GDM1 (cell line): ENCODE measurements at places on chromosomes 16 and 17.
A peak's percentile ranks its signal among the peaks of the same experiment; 100 is the strongest.

DNA sequence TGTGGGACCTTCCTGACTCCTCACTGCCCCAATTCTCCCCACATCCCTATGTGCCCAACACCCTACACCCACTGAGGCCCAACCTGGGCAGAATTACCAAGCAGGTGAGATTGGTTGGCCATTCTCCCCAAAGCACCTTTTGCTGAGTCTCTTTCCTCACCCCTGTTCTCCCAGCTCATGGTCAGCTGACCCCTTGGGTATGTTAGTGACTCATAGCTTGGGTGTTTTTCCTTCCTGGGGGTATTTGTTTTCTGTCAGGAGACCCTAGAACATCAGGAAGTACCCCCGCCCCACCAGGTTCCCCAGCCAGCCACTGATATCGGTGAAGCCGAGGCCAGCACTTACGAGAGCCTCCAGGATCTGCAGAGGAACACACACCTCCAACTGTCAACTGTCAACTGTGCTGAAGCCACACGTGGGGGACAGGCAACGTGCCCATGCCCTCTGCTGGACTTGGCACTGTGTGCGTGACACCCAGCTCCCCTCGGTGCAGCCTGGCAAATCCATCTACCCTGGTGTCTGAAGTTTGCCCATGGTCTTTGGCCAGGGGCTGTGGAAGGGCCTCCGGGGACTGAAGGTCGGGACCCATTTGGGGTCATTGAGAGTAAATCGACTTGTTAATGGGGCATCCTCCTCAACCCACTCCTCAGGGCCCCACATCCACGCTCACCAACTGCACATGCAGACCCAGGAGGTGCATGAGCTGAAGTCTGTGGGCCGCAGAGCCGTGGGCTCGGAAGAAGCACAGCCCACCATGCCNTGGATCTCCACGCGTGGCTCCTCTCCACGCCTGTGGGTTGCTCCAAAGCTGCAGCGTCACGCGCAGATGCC, 53.1 kb downstream of the METRNL start:
- no peak for DNase-seq

DNA sequence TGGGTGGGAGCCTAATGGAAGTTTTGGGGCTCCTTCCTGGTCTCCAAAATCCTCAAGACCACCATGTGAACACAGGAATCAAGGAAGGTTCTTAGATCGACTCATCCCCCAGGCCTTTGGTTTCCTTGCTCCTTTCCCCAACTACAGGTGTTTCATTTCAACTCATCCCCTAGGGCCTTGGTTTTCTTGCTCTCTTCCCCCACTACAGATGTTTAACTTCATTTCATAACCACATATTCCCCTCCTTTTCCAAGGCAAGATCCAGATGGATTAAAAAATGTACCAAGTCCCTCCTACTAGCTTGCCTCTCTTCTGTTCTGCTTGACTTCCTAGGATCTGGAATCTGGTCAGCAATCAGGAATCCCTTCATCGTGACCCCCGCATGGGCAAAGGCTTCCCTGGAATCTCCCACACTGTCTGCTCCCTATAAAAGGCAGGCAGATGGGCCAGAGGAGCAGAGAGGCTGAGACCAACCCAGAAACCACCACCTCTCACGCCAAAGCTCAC, at the start of gene CCL11:
TSS of gene CCL11 (plus strand) at position 457 of the 507 bp plus-strand sequence. CDS start 67 bp downstream, outside the sequence.
- DNase-seq: no peak

DNA sequence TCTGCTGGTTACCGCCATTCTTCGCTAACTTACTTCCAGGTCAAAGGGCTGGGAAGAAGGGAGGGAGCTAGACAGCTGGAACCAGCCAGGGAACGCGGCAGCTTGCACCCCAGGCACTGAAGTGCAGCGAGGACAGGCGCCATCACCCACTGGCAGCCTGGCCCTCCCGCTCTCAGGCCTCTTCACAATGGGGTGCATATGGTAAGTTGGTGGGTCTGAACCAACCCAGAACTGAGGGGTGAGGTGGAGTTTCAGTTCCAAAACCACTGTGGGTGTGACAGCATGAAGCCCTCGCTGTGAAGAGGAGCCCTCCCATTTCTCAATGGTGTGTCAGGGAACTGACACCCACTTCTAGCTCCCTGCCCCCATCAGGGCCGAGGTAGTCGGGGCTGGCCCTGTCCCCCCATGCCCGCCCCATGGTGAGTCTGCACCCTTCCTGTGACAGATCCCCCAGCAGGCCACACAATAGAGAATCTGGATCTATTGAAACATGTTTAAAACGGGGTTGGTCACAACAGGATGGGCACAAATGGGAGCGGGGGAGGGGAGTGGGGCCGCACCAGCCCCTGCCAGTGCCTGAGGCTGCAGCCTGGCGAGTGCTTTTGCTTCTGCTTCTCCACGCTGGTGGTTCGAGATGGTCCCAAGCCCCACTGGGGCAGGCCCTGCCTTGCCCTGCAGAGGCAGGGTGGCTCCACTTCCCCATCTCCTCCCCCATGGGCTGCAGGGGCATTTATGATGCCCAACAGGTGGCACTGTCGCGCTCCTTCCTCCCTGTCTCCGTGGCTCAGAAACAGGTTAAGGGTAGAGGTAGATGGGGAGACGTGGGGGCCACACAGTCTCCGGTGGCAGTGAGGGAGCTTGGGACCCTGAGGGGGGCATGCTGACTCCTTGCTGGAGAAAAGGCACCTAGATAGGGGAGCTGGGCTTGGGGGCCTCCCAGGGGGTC, 2.3 kb downstream of the LIMD2 start:
- peak; percentile 85 for DNase-seq

- DNase-seq: no peak
Observed at GRCh38 chr17:69344939-69345338, 18.0 kb upstream of the ABCA5 start.

DNA sequence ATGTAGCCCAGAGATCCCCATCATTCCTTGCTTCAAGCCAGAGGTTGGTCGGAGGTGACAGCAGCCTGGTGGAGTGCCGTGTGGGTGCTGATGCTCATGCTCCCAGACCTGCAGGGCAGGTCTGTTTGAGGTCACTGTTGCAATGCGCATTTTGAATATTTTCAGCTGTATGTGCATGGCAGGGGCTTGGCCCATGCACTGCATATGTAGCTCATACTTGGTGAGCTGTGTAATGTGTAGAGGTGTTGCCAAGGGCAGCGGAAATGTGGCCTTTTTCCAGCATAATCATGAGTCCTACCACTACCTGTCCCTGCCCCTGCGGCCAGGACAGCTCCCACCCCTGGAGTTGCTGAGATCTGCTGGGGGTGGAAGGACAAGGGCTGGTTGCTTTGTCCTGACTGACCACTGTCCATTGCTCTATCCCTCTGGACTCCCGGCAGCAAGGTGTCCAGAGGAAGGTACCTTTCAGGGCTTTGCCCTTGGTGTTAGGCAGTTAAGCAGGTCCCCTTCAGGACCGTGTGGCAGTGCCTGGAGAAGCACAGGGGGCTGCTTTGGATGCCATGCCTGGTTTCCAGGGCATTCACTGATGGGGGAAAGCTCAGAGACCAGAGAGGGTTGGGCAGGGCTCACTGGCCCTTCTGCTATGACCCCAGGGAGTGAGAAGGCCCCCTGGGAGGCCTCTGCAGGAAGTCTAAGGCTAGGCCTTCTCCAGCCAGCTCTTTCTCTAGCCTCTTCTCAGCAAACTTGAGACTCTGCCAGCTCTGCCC, 215.2 kb downstream of the NTN1 start:
- DNase-seq: no peak

DNA sequence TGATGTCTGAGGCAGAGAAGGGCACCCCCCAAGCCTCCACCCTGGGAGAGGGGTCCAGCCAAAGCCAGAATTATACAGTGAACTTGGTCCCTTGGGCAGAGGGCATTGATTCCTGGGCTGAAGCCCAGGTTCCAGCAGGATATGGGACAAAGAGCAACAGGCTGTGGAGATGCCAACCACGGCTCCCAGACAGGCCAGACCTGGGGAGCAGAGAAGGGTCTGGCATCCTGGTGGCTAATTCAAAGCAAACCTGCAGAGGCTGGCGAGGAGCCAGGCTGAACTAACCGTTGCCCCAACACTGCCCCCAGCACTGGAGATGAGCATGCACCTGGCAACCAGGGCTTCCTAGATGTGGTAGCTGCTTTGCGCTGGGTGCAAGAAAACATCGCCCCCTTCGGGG, 3.0 kb downstream of the CES3 start:
- no peak for DNase-seq

- DNase-seq: no peak
Observed at GRCh38 chr16:89217138-89217387, 440 bp upstream of the ZNF778 start.

DNA sequence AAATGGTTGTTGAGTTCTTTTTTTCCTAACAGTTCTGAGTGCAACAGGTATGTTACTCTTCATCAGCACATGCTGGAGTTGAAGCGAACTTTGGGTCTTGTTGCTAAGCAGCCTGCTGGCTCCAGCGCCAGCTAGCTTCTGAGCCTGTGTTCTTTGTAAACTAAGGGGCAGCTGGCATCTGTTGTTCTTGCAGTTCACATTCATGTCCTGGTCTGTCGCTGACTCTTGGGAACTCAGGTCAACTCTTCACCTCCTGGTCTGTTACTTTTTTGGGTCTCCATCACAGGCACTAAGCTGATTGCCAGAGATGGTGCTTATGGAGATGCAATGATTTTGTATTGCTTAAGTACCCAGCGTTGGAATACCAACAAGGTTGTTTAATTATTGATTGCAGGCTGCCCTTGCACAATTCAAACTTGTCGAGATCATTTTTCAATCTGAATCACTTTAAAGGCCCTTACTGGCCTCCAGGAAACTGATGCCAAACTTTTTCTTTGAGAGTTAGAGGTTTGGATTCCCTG, 40.9 kb downstream of the USP10 start:
- no peak for DNase-seq

- DNase-seq: no peak
Observed at GRCh38 chr17:44747566-44747965, 11.2 kb upstream of the ADAM11 start.

DNA sequence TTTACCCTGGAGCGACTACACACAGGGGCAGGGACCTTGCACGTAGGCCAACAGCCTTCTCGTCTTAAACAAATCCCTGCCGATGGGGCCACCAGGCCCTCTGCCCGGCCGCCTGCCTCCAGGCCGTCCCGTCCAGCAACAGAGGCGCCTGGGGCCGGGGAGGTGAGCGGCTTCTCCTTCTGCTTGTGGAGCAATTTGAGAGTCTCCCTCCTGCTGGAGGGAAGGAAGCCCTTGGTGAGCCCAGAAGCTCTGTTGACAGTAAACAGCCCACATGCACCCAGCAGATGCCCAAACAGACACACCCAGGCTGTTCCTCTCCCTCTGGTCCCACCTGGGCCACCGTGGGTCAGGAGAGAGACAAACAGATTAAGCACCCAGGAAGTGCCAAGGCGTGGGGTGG, 8.1 kb downstream of the SLC43A2 start:
- no peak for DNase-seq

DNA sequence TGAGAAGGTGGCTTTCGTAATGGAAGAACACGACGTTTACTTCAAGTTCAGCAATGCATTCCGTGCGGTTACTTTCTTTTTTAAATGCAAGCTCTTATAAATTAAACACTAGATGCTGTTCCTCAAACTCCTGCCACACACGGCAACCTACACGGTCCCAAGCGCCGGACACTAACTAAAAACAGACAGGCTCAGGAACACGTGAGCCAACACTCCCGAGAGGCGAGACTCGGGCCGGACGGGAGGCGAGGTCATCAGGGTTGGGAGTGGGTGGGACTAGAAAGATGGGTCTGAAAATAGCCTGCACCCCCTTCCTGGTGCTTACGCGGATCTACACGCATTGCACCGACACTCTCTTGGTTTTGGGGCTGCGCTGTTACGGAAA, 6.4 kb downstream of the CLCN7 start:
- DNase-seq: no peak

- no peak for DNase-seq
Observed at GRCh38 chr17:83057793-83058265, 21.6 kb upstream of the METRNL start.
